Transverse colon (tissue), 4 donors: ENCODE measurements at places on chromosomes 11 and 22.

DNA sequence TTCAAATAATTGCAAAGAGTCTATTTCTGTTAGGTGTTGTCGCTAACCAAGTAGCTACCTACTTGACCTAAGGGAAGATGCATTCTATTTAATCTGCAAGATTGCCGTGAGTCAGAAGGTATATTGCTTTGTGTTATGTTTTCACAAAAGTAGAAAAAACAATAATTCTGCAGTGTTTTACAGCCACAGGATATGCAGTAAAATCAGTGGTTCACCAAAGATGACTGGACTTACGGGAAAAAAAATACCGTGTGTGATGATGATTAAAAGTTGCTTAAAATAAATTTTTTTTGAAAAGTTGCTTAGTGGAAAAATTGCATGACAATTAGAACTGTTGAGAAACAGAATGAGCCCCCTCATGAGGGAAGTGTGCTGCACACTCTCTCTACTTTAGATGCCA, 209.1 kb downstream of the DDX10 start:
- no peak for DNase-seq

DNA sequence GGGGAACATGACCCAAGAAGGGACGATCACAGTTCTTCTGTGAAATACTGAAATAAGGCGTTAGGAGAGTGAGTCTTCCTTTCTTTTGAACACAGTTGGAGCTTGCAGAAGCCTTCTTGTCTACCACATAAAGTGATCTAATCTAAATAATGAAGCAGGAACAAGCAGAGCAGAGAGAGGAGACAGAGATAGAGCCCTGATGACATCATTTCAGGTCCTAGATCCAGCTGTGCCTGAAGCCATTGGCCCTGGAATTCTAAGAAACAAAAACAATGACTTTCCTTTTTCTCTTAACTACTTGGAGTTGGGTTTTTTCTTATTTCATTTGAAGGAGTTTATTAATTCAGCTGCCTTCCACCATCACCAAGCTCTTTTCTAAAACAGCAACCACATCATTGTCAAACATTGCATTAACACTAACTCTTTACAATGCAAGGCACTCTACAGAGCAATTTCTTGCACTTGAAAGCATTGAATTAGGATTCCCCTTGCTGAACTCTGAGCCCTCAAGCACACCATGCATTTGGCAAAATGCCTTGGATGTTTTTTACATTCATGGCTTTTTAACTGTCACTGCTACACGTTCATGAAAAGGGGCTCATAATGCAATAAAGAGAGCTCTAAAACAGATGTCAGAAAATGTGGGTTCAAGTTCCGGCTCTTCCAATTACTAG, 117.2 kb upstream of the TIMP3 start:
- no peak for DNase-seq

DNA sequence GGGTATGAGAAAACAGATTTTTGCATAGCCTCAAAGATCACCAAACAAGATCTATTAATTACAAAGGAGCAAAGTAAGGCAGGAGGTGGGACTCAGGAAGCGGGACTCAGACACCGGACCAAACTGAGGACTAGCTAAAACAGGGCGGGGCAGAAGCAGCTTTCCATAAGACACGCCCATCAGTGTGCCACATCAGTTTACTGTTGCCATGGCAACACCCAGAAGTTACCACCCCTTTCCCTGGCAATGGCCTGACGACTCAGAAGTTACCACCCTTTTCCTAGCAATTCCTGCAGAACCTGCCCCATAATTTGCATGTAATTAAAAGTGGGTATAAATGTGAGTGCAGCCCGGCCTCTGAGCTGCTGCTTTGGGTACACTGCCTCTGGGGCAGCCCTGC, 173.9 kb downstream of the SHANK2 start:
- no peak for DNase-seq

DNA sequence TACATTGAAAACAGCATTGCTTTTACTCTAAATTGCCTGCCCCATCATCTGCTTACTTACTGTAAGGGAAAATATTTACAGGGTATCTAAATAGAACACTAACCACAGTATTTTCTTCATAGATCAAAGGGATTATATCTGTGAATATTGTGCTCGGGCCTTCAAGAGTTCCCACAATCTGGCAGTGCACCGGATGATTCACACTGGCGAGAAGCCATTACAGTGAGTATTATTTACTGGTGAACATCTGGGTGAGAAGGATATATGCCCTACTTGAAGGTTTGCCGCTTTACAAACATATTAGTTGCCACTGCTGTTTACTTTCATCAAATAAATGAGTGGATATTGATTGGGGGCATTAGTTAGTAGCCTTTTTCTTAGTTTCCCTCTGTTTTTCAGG, 5.9 kb upstream of the CNTF start:
- DNase-seq: no peak
